Stimulated activated CD8-positive, alpha-beta memory T cell treated with anti-CD3 and anti-CD28 coated beads, Interleukin-15, amount 100 ng/mL, for 4 hours (primary cell): ENCODE measurements at places on chromosomes 2 and 18.

DNA sequence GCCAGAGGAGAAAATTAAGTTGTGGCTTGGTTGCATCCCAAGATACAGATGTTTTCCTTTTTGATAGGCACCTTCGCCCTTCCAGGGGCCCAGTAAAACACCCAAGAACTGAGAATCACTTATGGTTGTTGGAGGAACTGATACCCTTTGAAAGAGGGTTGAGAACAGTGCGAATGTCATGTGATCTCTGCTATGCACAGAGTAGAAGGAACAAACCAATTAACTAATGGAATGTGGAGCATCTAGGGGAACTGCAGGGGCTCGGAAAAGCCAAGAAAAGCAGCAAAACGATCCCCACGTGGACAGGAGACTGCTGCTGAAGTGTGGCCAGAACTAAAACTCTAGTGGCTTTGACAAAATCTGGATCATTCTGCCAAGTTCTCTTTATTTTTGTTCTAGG, 58.8 kb downstream of the APOB start:
- DNase-seq, result no peak

DNA sequence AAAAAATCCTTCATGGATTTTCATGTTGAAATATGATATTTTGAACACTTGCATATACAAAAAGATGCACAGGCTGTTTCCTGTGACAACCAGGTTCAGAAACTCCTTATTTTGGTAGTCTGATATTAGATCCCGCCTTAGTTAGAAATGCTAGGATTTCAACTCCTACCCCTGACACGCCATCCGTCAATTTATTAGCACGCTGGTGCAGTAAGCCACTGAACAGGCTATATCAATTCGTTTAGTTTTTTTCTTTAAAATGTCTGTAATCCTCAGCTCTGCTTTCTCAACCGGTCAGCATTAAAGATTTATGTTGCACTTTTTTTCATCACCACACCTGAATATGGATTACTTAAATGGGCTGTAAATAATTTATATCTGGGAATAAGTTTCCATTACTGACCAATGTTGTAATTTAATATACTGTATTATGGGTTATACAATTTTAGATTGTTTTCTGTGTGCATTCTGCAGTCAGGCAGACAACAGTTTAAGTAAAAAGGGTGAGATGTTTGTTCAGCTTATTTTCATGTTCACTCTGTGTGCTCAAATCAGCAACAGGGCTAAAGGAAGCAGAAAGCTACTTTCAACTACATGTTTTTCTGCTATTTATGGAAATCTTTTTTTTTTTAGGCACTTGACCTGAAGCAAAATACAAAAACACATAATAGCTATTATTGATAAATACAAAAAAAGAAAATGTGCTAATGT, 227.7 kb downstream of the ARHGAP15 start:
- DNase-seq, result no peak

DNA sequence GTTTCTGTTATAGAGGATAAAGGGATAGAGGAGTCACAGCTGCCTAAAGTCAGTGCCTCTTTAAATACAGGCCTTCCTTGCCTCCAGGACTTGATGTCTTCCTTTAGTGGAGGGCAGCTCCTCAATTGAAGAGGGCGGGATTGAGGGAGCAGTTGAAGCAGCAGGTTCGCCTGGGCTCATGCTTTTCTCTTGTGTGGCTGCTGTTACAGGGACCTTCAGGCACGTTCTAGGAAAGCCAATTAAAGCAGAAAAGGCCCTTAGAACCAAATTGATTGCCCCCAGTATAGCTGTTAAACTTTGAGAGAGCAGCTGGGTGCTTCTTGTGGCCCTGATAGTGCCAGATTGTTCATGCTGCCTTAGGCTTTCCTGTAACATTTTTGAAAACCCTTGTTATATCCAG, 42.0 kb upstream of the LTBP1 start:
- no peak for DNase-seq

- no peak for DNase-seq
These were observed 62.7 kb downstream of the FAM168B start for GRCh38 chr2:131030478-131030971.

DNA sequence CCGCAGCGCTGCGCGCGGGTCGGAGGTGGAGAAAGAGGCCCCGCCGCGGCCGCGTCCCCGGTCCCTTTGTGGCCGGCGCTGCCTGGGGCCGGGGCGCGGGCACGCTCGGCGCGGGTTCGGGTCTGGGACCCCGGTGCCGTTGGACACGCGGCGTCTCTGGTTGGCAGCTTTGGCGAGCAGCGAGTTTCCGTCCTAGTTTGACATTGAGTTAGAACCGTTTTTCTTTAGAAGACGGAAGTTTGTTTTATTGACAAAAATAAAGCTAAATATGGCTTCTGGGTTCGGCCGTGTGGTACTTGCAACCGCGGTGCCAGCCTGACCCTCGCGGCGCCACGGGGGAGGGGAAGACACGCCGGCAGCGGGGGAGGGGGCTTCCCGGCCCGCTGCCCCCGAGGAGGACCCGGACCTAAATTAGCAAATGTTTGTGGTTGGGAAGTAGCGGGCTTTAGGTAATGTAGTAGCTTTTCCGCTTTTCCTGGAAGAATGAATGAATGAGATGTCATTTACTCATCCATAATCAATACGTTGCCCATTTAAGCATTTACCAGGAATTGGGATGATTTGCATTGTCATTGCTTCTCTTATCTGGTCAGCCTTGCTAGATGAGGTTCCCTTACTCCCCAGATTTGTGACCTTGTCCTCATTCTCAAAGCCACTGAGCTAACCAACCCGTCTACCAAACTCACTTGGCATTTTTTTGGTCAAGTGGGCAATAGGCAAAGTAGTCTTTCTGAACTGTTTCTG, 530 bp downstream of the GALNT1 start:
- peak; percentile 0 for DNase-seq

- no peak for DNase-seq
These were observed 437.6 kb downstream of the DPP10 start for GRCh38 chr2:114880046-114880445.

DNA sequence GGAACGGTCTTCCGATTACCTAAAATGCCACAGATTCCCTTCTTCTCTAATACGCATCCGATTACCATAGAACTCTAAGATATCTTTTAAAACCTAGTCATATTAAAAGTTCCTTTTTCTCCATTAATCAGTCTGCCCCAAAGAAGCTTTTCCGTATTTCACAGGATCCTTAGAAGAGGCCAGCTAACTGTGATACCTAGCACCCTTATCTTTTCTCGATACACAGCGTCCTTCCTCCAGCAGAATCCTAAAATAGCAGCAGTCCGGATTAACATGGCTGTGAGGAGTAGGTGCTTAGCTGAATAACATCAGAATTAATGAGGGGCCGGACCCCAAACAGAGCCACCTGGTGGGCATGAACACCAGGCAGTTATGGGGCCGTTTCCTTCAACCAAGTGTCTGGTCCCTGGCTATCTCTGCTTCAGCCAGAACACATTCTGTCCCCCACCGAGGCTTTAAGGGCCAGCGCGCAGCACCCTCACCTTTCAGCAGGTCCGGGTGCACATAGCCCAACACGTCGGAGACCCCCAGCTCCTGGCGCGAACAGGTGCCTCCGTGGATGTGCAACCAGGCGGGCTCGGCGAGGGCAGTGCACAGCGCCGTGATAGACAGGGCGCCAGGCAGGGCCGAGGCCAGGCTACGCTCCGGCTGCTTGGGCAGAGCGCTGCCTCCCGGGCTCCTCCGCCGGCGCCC, 995 bp downstream of the TMEM127 start:
- no peak for DNase-seq

DNA sequence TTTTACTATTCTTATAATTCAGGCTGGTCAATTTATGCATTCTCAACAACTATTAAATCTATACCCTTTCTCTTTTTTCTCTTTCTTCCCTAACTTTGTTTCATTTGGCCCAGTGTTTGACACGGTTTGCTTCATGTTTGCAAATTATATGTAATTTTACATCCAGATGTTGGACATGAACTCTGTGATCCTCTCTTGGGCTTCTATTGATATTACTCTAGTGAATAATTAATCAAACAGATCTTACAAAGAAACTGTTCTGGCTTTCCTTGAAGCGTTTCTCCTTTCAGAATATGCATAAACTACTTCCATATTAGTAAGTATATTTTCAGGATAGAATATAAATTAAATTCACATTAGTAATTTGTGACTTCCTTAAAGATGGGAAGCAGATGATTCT, 225.1 kb upstream of the TMEFF2 start:
- no peak for DNase-seq

DNA sequence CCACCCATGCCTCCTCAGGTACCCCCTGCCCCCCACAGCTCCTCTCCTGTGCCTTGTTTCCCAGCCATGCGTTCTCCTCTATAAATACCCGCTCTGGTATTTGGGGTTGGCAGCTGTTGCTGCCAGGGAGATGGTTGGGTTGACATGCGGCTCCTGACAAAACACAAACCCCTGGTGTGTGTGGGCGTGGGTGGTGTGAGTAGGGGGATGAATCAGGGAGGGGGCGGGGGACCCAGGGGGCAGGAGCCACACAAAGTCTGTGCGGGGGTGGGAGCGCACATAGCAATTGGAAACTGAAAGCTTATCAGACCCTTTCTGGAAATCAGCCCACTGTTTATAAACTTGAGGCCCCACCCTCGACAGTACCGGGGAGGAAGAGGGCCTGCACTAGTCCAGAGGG, 803 bp upstream of the DES start:
- DNase-seq, result peak; percentile 24

GRCh38 chr2:181131584-181131983, 151.2 kb downstream of the UBE2E3 start:
- DNase-seq, result no peak

DNA sequence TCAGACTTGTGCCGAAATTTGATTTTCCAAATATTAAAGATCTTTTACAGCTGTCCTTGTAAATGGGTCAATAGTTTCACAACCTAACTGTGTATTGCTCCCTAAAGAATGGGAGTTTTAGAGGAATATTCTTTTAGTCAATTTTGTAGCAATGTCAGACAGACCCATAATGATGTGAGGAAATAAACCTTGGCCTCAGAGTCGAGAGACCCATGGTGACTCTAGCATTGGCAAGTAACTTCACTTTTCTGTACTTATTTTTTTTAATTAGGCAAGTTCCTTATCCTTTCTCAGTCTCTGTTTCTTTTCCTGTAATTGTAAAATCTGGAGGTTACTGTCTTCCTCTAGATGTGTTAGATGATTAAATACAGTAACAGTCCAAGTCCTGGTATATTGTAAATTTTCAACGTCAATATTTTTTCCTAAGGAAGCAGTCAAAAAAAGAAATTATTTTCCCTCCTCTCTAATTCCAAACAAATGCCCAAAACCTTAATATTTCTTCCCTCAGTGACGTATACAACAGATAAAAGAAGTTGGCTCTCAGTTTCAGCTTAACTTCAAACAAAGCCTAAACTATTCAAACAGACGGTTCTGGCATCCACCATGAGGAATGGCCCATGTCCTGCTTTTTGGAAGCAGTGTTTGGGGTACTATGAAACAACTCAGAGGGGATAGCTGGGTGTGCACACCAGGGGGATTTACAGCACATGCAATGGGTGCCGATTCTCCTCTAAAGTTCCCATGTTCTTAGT, 466.7 kb downstream of the TNS1 start:
- DNase-seq, result no peak

DNA sequence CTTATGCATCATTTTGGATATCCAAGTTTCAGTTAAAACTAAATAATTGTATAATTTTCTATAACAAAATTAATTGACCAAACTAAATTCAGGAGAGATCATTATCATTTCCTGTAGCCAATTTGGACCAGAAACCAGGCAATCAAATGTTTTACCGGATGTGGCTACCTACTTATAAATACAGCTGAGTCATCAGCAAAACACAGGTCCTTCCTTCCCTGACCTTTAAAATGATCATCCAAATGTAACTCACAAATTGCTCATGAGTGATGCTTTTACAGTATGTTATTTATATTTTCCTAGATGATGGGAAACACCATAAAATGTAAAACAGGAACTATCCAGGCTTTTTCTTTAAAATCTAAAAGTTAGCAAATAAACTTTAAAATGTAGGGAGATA, 133.7 kb downstream of the CBLN2 start:
- no peak for DNase-seq

GRCh38 chr18:77140439-77141109, 8.0 kb upstream of the MBP start:
- DNase-seq, result no peak

DNA sequence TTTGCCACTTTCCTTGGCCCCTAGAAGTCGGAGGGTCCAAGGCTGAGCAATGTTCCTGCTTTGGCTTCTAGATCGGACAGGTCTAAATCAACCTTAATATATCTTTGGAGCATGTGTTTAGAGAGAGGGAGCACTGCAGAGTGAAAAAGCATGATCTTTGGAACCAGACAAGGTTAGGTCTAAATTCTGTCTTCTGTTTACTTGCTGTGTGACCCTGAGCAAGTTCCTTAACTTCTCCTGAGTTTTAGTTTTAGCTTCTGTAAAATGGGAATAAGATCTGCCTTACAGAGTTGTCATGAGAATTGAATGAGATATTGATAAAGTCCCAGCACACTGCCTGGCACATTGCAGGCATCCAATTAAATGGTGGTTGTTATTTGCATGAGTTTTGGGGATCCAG, 13.9 kb downstream of the TMEM17 start:
- DNase-seq, result no peak

DNA sequence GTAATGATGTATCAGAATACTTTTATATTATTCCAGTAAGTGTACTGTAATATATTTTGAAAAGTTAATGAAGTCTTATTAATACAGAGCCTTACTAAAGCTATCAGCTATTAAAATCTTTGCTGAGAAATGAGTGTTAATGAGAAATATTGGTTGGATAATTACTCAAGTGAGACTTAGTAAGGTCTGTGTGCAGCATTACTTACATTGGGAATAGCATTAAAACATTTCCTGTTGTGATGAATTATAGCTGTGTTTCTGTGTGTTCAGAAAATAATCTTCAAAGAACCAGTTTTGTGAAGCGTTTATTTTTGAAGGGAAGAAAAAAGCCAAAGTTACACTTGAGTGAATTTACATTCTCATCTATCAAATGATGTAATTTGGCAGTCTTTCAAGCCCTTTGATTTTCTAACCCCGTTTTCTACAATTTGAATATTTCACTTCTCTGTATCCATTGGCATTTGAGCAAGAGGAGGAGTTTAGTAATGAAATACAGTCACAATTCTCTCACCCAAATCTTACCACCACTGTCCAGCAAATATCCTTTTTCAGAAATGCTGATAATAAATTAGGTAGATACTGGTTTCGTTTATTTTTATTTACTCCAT, 123.5 kb upstream of the BOD1L2 start:
- DNase-seq, result no peak
